ENCODE measurements at places on chromosomes 7 and 10.
A peak's percentile ranks its signal among the peaks of the same experiment; 100 is the strongest.

DNA sequence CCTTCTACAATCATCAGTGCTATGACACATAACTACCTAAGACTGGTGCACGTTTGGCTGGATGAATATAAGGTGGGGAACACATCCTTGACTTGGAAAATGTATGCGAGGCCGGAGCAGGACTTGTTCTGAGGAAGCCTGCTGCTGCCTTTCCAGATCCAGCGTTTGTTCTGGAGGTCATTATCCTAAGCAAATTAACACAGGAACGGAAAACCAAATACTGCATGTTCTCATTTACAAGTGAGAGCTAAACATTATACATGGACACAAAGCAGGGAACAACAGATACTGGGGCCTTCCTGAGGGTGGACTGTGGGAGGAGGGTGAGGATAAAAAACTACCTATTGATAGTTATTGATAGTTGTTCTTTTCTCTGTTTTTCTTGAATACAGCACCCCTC lies 10.8 kb upstream of the GALNT11 start:
- no peak for DNase-seq

DNA sequence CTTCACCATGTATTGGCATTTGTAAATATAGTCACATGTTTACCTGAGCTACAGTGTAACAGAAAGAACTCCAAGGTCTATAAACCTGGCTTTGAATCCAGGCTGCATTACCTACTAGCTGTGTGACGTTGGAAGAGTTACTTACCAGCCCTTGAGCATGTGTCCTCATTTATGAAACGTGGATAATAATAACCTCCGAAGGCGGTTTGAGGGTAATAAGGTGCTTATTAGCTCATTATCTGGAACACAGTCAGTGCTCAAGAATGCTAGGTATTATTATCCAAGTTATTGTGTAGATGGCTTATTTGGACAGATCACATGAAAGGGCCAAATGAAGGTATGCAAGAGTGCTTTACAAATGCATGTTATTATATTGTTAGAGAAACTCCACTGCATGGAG lies 64.9 kb downstream of the SEC23IP start:
- no peak for DNase-seq

- DNase-seq, result no peak
These were observed 1.8 kb downstream of the CLIP2 start for GRCh38 chr7:74290981-74291441.

DNA sequence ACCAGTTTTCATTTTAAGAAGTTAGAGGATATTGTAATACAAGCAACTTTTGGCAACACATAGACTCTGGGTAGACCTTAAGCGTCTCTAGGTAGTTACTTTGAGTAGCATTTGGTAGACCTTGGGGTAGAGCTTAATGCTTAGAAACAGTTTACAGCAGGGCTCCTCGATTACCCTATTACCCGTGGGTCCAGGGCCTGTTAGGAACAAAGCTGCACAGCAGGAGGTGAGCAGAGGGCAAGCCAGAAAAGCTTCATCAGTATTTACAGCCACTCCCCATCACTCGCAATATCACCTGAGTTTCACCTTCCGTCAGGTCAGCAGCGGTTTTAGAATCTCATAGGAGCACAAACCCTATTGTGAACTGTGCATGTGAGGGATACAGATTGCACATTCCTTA lies 173.5 kb downstream of the TSPAN12 start:
- no peak for DNase-seq

GRCh38 chr10:28558186-28558585 lies 25.3 kb downstream of the WAC start:
- DNase-seq, result no peak

- peak; percentile 16 for DNase-seq
These were observed 1.1 kb downstream of the DENND11 start for GRCh38 chr7:141700848-141701371.

DNA sequence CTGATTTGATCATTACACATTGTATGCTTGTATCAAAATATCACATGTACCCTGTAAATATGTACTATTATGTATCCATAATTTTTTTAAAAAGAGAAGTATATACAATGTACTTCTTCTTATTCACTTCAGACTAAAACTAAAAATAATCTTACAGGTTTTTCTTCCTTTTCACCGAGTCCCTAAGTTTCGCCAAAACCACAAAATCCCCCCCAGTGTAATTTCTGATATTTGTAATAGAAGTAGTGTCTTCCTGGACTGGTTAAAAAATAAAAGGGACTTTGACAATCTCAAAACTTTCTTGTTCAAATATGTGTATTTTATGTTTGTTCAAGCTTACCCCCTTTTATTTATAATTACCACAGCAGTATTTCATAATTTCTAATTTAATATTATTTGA lies 23.9 kb downstream of the EPC1 start:
- DNase-seq, result no peak

DNA sequence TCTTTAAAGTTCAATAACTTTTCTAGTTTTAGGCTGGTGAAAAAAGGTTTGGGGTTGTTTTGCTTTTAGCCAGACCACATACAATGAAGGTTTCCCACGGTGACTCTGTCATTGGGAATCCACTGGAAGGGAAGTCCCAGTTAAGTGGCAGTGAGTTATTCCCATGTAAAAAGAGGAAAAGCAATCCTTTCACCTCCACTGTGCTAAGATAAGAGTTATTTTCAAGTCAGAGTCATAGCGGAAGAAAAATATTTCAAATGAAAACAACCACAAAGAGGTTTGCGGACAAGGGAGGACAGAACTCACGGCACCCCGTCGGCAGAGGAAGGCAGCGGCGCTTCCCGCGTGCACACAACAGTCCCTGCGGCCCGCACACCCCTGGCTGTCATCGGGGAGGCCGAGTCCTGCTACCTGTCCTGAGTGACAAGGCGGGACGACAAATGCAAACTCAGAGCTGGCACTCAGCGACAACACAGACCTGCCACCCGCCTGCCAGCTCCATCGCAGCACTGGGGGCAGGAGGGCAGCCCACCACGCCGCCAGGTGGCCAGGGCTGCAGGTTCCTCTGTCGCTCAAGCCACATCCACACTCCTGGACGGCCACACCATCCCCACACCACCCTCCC lies 9.3 kb upstream of the PAPOLB start:
- no peak for DNase-seq

DNA sequence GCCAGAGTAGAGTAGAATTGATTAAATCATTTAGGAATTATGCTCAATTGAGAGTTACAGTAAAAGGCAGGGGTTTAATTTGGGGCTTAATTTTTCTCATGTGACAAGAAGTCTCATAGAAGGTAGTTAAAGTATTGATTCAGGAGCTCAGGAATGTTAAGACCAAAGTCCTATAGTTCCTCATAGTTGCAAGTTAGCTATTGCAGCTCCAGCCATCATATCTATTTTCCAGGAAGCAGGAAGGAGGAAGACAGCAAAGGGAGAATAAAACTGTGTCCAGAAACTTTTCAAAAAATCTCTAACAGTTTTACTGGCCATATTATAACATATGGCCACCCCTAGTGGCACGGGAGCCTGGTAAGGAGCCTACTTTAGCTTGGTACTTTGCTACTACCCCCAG lies 97.0 kb upstream of the RPA3 start:
- no peak for DNase-seq

DNA sequence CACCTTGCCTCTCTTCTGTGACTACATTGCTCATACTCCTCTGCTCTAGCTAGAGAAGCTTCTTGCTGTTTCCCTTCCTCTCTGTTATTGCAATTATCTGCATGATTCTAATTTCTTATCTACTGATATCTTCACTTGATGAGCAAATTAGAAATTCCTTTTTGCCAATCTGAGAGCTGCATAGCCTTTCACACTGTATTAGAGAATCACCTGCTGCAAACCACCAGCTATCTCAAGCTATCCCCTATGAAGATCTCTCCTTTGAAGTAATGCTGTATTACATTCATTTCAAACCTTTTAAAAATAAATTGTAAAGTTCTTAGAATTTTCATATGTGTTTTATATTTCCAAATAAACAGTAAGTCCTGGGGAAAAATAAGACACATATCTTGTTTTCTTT lies 89.0 kb upstream of the ZNF804B start:
- DNase-seq, result no peak

DNA sequence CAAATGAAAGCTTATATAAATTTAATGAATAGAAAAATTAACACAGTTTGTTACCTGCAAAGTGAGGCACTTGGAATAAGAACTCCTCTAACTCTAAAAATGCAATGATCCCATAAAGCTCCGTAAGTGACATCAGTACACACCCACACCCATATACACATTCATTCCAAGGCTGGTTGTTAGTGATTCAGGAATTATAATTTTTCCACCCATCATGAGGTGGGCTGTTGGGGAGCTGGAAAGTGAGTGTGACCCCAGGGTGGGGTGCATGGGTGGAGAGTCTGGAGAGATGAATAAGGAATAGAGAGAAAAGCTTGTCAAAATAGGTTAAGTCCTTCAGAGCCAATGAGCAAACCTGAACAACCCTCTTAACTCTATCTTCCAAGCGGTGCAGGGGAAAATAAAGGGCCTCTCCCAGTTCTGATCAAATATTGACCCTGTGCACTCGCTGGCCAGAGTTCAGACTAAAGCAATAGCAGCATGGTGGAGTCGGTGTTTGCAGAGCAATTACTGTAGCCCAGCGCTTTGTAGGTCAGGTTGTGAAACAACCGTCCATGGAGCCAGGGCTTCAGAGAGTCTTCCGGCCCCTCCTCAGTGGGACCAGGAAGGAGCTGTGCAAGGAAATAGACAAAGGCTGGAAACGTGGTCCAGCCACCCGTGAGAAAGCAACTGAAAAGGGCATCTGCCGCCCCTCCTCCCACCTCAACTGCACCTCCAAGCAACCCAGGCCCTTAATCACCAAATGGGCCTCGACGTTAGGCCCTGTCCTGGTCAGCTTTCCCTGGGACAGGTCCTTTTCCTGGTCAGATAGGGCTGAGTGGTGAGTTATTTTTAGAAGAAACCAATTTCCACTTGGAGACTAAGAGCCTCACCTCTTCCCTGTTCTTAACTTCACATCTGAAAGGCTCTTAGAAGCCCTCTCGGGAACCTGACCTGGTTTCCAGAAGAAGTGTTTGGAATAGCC lies 61.2 kb downstream of the SH3PXD2A start:
- no peak for DNase-seq

GRCh38 chr10:114773197-114773532 lies 48.4 kb upstream of the FHIP2A start:
- DNase-seq, result no peak

- no peak for DNase-seq
These were observed 100.4 kb upstream of the MACROH2A2 start for GRCh38 chr10:69952069-69952800.

- DNase-seq, result no peak
These were observed 36.0 kb upstream of the RSU1 start for GRCh38 chr10:16853201-16853600.

- DNase-seq, result no peak
These were observed 483.9 kb upstream of the AUTS2 start for GRCh38 chr7:69114374-69114773.

DNA sequence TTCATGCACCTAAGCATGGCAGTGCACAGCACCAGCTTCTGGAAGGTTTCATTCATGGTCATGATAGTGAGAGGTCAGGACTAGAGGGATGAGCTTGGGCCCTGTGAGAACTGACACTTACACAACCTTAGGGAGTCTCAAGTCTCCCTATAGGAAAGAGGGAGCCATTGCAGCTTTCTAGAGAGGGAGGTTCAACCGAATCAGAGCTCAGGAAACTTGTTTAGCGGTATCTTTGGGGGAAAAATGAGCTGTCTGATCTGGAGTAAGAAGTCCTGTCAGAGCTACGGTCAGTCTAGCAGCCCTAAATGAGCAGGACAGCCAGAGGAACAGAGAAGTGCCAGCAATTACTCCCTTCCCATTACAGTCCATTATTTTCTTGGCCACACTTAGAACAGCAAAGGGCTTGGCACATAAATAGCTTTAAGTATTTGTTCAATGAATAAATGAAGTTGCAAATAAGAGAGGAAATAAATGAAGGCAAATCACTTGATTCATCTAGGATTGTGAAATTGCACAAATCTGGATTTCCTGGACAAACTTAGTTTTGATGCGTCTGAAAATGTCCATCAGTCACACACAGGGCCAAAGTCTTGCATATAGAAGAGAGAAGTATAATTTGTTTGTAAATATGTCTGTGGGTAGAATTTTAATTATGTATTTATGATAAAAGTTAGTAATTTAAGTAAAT lies 262.0 kb downstream of the GLI3 start:
- DNase-seq, result no peak

DNA sequence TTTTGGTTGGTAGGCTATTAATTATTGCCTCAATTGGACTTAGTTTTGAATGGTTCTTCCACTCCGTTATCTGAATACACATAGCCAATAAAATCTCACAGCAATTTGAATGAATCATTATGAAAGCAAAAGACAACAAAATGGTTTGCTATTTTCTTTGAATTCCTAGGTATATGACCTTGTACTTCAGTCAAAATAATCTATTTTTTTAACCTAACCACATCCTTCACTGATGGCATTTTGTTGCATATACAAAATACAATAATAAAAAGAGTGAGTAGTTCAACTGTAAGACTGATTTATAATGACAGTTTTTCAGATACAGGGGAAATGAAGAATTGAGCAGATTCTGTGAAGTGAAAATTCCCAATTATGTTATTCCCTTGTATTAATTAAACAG lies 433.1 kb downstream of the HTR7 start:
- DNase-seq, result no peak

DNA sequence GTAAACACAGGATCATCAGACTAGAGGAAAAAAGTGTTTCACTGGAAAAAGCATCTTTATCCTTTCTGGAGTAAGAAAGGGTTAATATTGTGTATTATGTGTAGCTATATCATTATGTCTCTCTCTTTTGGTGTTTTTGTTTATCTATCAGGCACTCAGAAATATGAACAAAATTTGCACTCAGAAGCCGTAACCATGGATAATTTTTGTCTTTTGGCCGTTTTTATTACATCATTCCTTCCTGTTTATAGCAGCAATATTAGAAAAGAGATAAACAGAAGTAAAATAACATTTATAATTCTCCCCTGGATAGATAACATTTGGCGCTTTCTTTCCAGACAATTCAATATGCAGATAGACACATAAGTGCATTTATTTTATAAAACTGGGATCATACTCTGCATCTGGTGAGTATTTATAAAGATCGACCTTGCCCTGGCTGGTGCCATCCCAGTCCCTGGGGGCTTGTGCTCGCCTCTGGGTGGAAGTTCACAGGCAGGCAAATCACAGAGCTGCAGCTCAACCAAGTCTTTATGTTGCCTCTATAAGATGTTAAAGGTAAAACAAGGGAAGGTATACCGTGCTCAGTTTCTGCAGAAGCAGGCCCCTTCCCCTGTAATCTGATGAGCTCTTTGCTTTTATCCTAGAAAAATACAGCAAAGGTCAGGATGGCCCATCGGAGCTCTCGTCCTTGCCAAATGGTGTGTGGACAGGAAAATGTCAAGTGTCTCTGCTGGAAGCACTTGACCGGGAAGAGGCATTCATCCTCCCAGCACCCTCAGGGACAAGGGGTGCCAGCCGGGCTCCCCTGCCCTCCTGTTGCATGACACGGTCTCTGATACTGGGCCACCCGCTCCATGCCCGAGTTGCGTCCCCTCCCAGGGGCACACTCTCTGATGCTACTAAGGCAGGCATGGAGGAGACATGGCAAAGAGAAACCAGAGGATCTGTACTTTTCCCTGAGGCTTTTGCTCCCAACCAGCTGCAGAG lies 43.9 kb downstream of the PYROXD2 start:
- no peak for DNase-seq

DNA sequence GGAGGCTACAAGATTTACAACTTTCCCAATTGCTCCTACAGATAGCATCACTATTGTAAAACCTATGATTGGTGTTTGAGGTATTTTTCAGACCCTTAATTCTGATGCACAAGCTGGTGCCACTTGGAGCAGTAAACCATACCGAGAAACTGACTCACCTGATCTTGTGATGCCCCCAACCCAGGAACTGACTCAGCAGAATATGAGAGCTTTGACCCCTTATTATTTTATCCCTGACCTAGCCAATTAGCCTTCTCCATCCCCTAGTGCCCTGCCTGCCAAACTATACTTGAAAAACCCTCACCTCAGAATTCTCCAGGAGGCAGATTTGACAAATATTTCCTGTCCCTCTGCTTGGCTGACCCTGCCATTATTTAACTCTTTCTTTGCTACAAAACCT lies 585.9 kb upstream of the GHITM start:
- DNase-seq, result no peak

All from stimulated activated CD4-positive, alpha-beta T cell treated with anti-CD3 and anti-CD28 coated beads, Interleukin-15, amount 100 ng/mL, for 24 hours (primary cell).